ENCODE measurements at places on chromosomes 1 and 21.

DNA sequence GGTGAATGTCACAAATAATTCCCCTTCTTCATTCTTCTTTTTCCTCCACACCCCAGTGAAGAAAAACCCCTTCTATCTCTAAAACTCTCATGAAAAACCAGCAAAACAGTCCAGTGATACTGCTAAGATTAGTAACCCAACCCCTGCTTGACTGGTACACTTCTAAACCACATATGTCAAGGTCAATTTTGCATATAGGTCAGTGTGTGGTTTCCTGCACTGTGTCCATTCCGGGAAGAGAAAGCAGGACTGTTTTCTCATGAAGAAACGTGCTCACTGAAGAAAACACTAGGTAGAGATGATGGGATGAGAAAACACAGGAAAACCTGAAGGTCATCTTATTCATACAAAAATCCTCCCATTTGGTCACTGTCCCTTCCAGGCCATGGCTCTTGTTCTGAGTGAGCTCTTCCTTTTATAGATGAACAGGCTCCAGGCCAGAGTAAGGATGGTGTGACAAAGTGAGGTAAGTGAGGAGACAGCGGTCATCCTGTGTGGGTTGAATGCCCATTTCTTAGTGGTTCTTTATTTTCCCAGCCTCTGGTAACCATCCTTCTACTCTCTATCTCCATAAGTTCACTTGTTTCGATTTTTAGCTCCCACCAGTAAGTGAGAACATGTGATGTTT, 122.7 kb downstream of the FASLG start:
- no peak for DNase-seq

DNA sequence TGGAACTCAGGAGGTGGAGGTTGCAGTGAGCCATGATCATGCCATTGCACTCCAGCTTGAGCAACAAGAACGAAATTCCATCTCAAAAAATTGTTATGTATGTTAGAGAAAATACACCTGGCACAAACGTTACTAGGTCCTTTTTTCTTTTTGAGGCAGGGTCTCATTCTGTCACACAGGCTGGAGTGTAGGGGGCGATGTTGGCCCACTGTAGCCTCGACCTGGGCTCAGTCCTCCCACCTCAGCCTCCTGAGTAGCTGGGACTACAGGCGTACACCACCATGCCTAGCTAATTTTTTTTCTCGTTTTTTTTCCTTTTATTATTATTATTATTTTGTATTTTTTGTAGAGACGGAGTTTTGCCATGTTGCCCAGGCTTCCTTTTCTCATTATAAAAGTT, 4.4 kb downstream of the HAX1 start:
- peak; percentile 39 for DNase-seq

GRCh38 chr1:3026581-3027391, 5.5 kb downstream of the ACTRT2 start:
- DNase-seq = no peak

DNA sequence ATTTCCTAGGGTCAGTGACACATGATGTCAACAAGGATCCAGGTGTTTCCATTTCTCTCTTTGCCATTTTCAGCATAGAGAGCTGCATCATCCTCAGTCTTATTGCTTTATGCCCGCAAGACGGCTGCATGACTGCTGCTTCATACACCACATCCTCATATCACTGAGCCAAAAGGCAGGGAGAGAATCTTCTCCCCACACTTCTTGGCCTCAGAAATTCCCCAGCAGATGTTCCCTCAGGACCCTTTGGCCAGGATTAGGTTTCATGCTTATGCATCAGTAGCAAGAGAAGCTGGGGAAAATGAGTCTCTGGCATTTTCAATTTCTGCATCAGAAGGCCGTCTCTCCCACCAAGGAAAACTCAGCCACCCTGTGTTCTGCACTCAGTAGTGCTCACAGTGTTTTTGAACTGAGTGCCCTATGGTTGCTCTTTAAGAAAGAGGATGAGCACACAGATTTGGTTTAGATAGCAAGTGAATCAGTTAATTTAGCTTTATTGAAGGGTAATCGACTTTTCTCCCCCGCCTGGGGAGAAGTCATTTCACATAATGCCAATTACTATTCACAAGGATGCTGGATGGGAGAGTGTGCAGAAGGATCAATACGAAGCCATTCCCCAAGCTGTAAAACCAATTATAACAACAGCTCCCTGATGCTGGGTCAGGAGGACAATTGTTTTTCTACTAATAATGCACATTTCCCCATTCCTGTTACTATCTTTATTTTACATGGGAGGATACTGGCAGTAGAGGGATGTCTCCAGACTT, 360.2 kb downstream of the HHIPL2 start:
- DNase-seq = no peak

- DNase-seq = no peak
Measured at GRCh38 chr1:84653130-84653677, 37.1 kb downstream of the SSX2IP start.

DNA sequence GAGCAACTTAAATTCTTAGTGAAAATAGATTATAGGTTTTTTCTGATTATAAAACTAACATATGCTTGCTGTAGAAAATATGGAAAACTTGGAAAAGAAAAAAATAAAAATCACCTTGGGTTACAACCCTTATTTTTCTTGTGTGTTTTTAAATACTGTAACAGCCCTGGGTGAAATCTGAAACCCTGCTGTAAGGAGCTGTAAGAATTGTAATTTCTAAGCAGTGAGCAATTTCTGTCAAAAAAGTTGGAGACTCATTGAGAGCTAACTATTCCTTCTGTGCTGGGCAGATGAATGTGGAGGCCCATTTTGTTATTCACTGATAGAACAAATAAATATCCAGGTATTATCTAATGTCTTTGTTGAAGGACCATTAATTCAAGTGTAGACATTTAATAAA, 42.6 kb downstream of the ADCY10 start:
- no peak for DNase-seq

DNA sequence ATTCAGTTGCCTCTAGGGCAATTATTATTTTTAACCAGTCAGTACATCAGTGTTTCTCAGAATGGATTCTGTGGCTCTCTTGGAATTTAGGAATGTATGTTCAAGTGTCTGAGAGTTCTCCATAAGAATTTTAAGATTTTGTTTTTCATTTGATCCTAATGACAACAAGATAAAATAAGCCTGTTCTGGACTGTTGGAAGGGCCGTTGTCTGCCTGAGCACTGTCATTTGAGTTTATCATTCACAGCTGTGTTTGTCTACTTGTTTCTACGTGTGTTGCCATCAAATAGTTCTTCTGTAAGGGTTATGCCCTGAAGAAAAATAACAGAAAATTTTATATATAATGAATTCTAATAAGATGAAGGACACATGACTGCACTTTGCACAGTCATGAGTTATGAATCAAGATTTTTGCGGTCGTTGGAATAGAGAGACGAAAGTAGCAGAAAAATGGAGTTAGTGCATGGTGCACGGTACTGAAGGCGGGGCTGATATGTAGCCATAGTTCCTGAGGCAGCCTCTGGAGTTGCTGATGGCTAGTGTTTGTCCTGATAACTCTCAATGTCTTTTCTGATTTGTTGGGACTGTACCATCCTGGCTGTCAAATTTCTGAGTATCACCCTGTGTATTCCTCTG, 92.5 kb downstream of the NOS1AP start:
- DNase-seq = no peak

DNA sequence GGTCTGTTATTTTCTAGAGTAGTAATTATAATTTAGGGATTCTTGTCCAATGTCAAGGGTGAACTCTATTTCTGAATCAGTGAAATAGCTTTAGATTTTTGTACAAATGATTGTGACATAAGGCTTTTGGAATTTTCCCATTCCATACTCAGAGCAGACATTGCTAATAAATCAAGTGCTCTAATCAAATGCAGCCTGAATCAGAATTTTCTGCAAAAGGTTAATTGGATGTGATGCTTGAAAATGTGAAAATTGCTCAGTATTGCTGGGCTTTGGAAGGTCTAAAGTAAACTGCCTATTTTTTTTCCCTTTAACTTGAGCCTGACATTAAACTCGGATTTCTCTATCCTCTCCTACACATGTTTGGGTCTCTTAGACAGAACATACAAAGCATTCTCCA, 23.2 kb downstream of the SGIP1 start:
- no peak for DNase-seq
